ENCODE measurements at places on chromosomes 6 and 20.

- DNase-seq, result no peak
Measured at GRCh38 chr6:36817847-36818246, 21.4 kb downstream of the CPNE5 start.

- no peak for DNase-seq
Measured at GRCh38 chr6:16392010-16392409, 153.6 kb downstream of the GMPR start.

DNA sequence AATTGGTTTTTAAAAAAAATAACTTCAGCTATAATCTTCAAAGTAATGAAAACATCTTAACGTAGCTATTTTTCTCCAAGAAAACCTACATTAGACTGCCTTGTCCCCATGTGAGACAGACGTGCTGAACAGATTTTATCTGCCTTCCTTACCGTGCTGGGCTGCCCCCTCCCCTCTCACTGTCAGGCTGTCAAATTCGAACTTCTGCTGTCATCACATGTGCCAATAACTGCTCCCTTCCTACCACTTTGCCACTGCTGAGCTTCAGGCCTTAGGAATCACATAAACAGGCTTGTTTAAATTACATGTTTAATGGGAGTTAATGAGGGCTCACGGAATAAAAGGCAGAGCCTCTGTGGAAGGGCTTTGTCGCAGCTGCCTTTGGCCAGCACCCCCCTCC is 77.0 kb upstream of the NHSL1 start:
- no peak for DNase-seq

GRCh38 chr20:35578469-35578868 is 36.6 kb downstream of the ERGIC3 start:
- no peak for DNase-seq

- DNase-seq, result no peak
Measured at GRCh38 chr6:136294621-136295020, 5.0 kb upstream of the BCLAF1 start.

- DNase-seq, result no peak
Measured at GRCh38 chr20:16475225-16475624, 98.0 kb downstream of the KIF16B start.

DNA sequence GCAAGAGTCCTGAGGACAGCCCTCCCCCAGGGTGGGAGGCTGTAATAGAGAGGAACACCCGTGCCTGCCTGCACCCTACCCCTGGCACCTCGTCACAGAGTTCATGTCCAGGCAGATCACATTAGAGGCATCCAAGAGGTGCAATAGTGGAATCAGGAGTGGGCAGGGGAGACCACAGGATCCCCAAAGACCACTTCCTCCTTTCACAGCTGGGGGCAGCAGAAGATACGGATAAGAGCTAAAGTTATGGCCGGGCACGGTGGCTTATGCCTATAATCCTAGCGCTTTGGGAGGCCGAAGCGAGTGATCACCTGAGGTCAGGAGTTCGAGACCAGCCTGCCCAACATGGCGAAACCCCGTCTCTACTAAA is 1.5 kb upstream of the CAPN11 start:
- no peak for DNase-seq

DNA sequence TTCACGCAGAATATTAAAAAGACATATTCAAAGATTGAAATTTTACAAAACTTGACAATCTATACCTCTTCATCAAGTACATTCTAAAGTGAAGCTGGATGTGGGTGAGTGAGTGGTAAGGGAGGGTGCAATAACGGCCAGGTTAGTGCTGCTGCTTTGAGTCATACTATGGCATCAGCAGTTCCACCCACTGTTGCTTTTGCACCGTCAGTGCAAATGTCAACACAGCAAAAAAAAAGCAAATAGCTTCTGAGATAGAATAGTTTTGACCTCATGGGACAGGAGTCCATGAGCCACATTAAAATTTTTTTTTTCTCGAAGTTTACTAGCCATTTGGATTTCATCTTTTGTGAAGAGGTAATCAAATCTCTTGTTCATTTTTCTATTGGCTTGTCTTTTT is 31.8 kb downstream of the PSMF1 start:
- no peak for DNase-seq

- DNase-seq, result no peak
Measured at GRCh38 chr20:53527196-53527595, 66.4 kb downstream of the ZNF217 start.

- DNase-seq, result peak; percentile 60
Measured at GRCh38 chr6:166488076-166488685, 98.3 kb downstream of the RAMACL start.

DNA sequence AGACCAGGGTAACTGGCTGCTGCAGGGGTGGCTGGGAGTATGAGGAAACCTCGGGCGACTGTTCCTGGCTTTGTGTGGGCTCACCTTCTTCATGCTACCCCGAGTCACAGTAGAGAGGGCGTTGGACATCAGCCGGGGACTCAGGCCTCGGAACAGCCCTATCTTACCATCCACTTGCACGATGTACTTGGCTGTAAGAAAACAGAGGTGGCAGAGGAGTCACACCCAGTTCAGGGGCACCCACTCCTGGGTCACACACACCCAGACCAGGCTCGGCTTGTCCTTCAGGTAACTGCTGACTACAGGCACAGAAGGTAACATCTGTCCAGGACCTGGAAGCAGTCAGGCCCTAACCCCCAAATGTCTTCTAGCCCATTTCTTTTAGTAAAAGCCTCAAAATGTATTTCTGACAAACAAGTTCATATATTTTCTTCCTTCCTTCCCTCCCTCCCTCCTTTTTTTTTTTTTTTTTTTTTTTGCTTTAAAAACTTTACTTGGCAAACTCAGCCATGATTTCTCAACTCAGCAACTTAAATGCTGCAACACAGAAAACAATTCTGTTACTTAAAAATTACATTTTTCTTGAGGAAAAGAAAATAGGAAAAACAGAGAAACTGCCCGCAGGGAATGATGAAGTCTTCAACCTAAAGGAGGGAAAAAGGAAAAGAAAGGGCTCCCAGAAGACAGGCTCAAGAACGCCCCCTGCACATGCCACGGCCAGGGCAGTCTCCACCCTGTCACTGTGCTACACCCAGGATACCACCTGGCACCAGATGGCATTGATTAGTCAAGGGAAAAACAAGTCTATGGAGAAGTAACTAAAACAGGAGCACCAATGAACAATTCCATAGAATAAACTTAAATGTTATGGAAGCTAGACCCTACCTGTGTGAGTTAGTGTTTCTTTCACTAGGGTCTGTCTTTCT is 7.3 kb downstream of the MTCH1 start:
- DNase-seq, result no peak

DNA sequence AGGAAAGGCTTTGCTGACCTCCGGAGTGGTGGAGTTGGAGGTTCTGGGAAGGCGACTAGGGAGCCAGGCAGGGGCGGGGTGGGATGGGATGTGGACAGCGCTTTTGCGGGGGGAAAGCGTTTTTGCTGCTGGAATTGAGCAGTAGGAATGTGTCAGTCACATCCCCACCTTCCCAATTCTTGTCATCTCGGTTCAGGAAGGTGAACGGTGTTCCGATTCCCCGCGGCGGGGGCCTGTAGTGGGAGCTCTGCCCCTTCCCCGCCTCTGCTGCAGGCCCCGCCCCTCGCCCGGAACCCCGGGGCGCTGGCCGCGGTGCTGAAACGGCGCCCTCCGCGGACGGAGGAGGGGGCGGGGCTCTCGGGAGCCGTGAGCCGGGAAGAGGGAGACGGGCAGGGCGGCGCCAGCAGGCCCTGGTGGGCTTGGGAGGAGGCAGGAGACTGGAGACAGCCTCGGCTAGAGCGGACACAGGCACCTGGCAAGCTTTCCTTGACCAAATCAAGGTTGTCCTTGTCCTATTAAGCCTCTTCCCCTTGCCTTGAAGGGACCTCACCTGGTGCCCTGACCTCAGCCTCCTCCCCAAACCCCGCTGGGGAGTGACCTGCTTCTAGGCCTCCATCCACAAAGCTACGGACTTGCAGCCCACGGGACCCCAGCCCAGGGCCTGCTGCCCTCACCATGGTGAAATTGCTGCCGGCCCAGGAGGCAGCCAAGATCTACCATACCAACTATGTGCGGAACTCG is at the start of gene LHFPL5:
Gene LHFPL5 (plus strand): TSS at position 357 of the 741 bp plus-strand sequence. CDS start 319 bp downstream, at position 676.
- DNase-seq, result no peak

- DNase-seq, result peak; percentile 7
Measured at GRCh38 chr20:36153736-36154699, 522 bp upstream of the EPB41L1 start.

GRCh38 chr20:62143957-62144825 is 622 bp downstream of the SS18L1 start:
- DNase-seq, result no peak

GRCh38 chr6:170111816-170112582 is 178.9 kb downstream of the DLL1 start:
- no peak for DNase-seq

Data from stimulated activated CD4-positive, alpha-beta T cell treated with anti-CD3 and anti-CD28 coated beads, Interleukin-1b, Interleukin-23, amount 100 ng/mL, for 1 hour (primary cell).